Renal cortical epithelial cell (primary cell): ENCODE measurements at places on chromosomes 1 and 21. TPM values are rescaled to one million over a fixed set of nuclear protein-coding genes. Genes with fewer than 3 reads are reported as not detected.
A peak's percentile ranks its signal among the peaks of the same experiment; 100 is the strongest.

- DNase-seq = peak; percentile 31
These were observed 60.8 kb upstream of the PGD start for GRCh38 chr1:10338047-10338446.

The ADAM30 gene
- not detected in 2 replicates for total RNA-seq

DNA sequence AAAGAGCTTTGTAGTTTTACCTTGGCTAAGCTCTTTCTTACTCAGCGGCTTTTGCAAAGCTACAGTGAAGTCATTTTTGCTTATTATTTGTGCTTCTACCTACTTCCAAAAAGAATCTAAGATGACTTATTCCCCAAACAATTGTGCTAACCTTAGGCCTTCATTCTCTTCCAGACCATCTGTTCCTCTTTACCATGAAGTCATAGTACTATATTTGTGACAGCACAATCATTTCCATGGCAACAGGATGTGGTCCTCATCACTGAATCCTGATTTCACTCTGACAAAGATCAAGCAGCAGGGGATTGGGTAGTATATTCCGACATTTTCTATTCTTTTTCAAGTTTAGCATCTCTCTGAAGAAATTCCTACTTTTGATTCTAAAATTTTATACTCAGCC is 24.8 kb upstream of the NMNAT2 start:
- no peak for DNase-seq

DNA sequence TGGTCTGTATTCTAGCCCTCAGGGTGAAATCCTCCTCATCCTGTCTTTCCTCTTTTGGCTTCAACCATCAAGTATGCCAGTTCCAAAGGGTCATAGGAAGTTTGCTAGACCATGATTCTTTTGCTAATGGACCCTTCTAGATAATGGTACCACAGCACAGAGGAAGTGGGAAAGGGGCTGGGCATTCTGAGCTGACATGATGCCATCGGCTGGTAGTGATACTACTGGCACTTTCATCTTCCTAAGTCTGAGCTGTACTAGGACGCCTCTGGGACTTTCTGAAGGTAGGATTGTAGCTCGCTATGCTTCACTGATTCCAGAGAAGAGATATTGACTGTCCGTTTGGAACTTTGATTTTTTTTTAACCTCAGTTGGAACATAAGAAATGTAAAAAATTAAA is 11.4 kb downstream of the FASLG start:
- DNase-seq = no peak

- DNase-seq = no peak
These were observed 65.8 kb downstream of the USP25 start for GRCh38 chr21:15795533-15795932.

GRCh38 chr21:31265366-31266013 is 78.6 kb downstream of the TIAM1 start:
- DNase-seq = no peak

- DNase-seq = peak; percentile 45
These were observed 60.5 kb upstream of the USP25 start for GRCh38 chr21:15669247-15669646.

DNA sequence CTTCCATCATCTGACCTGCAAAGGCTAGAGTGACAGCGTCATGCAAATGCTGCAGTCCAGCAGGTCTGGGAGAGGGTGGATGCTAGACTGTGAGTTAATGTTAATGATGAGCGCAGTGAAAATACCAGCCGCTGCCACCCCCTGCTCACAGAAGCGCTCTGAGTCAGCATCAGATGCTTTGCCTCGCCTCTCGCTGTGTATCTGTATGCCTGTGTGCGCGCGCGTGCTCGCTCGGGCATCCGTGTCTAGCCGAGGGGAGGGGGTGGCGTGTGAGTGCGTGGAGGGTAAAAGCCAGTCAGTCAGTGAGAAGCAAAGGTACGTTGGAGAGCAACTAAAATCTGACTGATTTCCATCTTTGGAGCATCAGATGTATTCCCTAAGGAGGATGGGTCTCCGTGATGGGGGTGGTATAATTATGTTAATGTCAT is 858.7 kb downstream of the USP25 start:
- peak; percentile 88 for DNase-seq

The AKIRIN1 gene
- total RNA-seq = 67.9 and 68.2 TPM in 2 replicates

The SPATA6 gene
- 3.0 and 18.4 TPM in 2 replicates for total RNA-seq

DNA sequence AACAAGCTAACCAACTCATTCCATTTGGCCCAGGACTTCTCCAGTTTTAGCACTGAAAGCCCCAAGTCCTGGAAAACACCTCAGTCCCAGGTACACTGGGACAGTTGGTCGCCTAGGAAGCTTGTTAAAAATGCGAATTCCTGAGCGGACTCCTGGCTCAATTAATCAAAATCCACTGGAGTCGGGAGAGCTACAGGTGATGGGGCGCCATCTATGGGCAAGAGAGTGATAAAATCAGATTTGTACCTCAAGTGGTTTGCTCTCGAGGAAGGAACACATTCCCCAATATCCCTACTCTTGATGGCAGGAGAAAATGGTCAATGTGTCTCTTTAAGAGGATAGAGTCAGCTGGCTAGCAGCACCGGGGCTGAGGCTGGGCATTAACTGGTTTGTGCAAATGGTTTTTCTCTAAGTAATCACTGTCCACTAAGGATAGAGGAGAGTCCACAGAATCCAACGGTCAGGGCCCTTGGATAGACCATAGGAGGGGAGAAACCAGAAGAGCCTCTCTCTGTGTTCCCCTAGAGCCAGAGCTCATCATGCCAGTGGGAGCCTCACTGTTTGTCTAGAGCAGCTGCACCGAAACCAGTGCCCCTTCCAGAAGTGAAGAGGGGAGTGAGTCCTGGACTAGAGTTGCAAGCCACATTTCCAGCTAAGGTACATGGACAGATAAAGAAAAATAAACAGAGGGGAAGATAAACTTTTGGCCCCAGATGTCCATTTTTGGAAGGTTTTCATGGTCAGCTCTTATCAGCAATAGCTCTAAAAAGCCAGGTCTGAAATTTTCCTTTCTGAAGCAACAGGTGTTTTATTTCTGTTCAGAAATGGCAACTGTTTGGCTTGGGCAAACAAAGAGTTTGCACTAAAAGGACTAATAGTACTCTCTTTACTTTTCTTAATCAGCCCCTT is 148.5 kb downstream of the TENT5C start:
- peak; percentile 61 for DNase-seq

- no peak for DNase-seq
These were observed 32.1 kb downstream of the RGL1 start for GRCh38 chr1:183837062-183837461.

DNA sequence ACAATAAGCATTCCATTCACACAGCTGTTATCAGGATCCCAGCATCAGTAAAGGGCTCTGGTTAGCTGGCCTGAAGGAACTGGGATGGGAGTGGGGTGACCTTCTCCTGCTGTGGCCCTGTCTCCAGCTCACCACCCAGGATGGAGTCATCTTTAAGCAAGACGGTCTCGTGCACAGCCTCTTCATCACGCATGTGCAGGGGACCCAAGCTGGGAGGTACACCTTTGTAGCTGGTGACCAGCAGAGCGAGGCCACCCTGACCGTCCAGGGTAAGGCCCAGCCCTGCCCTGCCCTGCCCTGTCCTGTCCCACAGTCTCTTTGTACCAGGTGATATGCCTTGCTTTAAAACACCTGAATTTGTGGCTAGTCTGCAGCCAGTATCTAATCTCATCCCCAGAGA is 24.3 kb downstream of the IGFN1 start:
- DNase-seq = no peak

The UFC1 gene
- total RNA-seq = 83.5 and 142 TPM in 2 replicates

DNA sequence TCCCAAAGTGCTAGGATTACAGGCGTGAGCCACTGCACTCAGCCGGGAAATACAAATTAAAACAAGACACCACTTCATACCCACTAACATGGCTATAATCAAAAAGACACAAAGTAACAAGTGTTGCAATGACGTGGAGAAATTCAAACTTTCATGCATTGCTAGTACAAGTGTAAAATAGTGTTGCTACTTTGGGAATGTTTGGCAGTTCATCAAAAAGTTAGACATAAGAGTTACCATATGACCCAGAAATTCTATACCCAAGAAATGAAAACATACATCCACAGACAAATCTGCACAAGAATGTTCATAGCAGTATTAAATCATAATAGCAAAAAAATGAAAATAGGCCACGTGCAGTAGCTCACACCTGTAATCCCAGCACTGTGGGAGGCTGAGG is 16.4 kb downstream of the FOXJ3 start:
- no peak for DNase-seq

The SFN gene
- total RNA-seq = 21.6 and 97.9 TPM in 2 replicates

GRCh38 chr1:41715441-41716095 is 203.2 kb downstream of the HIVEP3 start:
- no peak for DNase-seq

GRCh38 chr21:42414928-42415769 is 11.4 kb downstream of the UBASH3A start:
- DNase-seq = peak; percentile 86

The MMP23B gene
- 4.0 and 14.9 TPM in 2 replicates for total RNA-seq
